ENCODE measurements at places on chromosomes 13 and 19.

GRCh38 chr13:44840131-44840530 is 149.1 kb downstream of the NUFIP1 start:
- DNase-seq: no peak

GRCh38 chr19:38213911-38214625 is 10.0 kb downstream of the DPF1 start:
- no peak for DNase-seq

- DNase-seq: no peak
Measured at GRCh38 chr19:45920458-45920857, 5.9 kb upstream of the NANOS2 start.

DNA sequence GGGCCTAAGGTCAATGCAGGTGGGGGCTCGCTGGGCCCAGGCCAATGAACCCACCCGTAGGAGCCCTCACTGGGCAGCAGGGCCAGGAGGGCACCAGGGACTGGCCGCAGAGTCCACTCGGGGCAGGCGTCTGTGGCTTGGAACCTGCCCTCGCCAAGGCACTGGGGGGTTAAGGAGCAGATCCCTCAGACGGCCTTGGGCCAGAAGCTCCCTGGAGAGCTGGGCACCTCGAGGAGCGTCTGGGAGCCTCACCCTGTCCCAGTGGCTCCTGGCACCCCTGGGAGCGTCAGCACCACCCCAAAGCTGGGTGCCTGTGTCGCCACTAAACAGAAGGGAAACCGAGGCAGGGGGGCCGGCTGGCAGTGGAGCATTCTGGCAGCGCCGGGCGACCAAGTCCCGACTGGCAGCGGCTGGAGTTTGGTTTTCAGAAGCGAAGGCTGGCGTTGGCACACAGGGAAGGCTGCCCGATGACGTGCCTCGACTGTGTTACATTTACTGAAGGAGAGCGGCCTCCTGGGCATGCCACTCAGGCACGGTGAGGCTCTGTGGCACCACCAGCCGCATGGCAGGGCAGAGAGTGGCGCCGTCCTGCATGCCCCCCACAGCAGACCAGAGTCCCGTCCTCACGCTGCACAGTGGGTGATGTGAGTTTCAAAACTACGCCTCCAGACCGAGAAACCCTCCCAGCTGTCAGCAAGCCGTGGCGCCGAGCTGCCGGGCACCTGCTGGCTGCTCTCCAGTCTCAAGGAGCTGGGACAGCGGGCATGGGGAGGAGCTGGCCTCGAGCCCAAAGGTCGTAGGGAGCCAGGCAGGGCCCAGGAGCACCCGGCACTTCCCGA is 9.2 kb upstream of the MEX3D start:
- DNase-seq: no peak

- no peak for DNase-seq
Measured at GRCh38 chr19:2457394-2458037, 757 bp upstream of the LMNB2 start.

DNA sequence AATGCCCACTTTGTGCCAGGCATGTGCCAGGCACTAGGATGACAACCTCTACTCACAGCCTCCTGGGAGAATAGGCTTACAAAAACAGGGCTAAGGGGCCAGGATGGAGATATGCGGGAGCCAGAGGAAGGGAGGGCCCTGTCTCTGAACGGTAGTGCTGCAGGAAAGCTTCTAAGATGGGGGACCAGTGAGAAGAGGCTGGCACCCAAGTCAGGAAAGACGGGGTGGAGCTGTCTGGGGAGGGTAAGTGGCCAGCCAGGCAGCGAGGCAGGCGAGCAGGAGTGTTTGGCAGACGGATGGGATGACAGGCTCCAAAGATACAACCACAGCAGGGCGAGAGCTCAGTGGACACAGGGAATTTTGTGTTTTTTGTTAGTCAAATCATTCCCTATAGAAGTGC is 44.7 kb upstream of the GPI start:
- peak; percentile 45 for DNase-seq

- DNase-seq: peak; percentile 84
Measured at GRCh38 chr19:16382775-16383543, 58.3 kb downstream of the KLF2 start.

GRCh38 chr13:78655906-78656305 is 3.0 kb downstream of the OBI1 start:
- DNase-seq: no peak

GRCh38 chr13:95226476-95226875 is 74.8 kb downstream of the ABCC4 start:
- no peak for DNase-seq

- no peak for DNase-seq
Measured at GRCh38 chr13:25429466-25429865, 57.7 kb downstream of the ATP8A2 start.

DNA sequence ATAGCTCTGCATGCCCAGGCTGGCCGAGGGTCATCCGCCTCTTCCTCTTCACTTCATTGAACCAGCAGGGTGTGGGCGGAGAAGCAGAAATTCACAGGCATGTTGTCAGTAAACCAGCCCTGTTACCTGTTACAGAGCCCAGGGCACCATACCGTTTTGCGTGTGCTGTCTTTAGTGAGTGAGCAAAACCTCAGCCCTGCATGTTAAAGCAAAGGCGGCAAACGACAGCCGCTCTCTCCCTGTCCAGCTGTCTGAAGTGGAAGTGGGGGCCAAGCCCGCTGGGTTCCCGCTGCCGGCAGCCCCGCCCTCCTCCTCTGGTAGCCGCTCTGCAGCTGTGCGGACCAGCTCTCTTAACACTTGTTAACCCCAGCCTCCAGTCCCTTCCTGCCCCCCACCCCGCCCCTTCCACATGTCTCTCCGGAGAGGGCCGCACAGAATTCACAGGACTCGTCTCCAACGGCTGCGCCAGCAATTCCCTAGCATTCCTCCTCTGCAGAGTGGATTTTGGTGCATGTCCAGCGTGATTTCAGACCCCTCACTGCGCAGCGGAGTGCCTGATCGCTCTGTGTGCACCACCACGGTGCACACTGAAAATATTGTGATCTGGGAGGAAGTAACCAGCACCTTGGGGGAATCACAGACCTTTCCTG is 12.7 kb downstream of the KLHL26 start:
- peak; percentile 31 for DNase-seq

DNA sequence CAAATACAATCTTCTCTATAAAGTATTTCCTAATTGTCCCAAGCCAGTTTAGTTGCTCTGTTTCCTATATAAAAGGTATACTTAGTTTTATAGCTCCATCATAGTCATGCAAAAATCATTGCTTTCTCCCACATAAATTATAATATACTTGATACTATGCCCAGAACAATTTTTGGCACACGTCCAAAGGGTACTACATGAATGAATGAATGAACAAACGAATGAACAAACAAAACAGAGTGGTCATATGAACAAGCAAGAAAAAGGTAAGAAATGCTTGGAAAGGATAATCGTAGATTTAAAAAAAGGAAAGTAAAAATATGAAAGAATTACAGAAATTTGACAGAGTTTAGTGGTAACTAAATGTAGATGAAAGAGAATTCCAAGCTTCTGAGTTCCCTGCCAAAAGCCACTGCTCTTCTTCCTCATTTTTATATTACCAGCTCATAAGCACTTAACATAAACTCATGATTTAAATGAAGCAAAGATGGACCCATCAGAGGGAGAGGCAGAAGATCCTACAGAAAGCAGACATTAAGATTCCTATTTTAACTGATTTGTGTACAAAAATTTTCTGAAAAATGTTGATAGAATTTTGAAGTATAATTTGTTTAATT is 123.2 kb downstream of the ENOX1 start:
- DNase-seq: no peak

DNA sequence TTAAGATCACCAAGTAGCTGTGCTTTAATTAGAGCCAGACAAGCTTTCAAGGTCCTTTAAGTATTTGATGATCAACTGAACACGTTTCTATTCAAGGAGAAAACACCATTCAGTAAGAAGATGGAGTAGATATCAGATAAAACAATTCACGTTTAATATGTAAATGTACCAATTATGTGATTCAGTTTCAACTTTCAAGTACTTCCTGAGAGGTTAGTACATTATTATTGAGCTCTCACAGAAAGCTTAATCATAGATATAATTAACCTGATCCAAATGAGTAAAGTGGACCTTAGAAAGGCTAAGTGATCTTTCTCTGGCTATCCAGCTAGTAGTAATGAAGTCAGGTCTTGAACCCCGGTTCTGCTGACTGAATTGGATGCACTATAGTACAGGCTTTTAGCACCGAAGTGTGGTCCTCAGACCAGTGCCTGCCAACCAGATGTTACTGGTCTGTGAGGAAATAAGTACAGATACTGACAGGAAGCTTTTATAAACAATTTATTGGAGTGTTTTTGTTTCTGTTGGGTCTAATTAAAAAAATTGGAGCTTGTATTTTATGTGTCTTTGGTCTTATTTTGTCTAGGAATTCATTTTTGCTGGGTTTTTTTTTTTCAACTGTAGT is 10.2 kb downstream of the CLN5 start:
- DNase-seq: no peak

DNA sequence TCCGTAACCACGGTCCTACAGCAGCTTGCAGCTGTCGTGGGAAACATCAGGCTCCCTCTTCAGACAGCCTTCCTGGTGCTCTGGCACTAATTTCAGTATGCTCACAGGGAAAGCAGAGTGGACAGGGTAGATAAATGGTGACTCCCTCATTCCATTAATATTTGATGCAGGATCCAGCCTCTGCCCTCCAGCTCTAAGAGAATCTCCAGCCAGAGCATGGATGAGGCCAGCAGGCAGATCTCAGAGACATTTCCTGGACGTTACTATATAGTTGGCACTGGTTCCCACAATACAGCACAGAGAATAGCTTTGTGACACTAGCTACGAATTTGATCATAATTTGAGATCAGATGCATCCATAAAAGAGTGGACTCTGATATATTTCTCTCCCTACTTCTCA is 341.4 kb downstream of the LIG4 start:
- DNase-seq: no peak

DNA sequence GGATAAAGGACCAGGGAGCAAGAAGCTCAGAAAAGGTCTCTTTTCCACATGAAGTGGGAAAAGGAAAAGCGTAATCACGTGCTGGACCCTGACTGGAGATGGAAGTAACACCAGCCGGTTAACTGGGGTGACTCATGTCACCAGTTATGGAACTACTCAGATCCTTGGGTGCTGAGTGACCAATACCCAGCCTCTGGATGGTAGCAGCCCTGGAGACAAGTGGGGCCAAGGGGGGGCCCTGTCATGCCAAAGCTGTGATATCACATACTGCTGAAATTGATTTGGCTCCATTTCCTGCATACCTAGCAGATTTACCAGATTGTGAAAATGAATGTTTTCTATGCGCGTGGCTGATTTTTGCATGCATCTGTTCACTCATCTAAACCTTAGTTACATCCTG is 158.9 kb downstream of the ZIC5 start:
- no peak for DNase-seq

GRCh38 chr13:41032691-41033376 is 13.7 kb upstream of the ELF1 start:
- no peak for DNase-seq

GRCh38 chr13:55219538-55219937 is 1921.2 kb upstream of the PRR20A start:
- DNase-seq: no peak

DNA sequence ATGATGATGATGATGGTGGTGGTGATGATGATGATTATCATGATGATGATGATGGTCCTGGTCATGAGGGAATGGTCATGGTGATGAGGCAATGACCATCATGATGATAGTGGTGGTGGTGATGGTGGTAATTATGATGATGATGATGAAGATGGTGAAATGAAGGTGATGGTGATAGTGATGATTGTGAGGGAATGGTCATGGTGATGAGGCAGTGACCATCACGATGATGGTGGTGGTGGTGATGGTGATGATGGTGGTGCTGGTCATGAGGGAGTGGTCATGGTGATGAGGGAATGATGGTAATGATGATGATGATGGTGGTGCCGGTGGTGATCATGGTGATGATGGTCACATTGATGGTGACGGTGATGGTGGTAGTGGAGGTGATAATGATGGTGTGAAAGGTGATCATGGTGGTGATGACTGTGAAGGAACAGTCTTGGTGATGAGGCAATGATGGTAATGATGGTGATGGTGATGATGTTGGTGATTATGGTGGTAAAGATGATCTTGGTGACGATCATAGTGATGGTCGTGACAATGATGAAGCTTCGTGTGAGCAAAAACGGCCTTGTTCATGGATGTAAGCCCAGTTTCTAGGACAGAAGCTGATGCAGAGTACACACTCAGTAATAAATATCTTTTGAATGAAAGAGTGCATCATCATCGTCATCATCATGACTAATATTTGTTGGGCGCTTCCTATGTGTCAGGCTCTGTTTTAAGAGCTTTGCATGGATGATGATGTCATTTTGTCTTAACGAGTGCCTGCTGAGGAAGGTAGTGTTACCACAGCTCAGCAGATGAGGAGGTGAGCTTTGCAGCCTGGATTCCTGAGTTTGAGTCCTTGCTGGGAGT is 17.3 kb downstream of the SBK2 start:
- no peak for DNase-seq

DNA sequence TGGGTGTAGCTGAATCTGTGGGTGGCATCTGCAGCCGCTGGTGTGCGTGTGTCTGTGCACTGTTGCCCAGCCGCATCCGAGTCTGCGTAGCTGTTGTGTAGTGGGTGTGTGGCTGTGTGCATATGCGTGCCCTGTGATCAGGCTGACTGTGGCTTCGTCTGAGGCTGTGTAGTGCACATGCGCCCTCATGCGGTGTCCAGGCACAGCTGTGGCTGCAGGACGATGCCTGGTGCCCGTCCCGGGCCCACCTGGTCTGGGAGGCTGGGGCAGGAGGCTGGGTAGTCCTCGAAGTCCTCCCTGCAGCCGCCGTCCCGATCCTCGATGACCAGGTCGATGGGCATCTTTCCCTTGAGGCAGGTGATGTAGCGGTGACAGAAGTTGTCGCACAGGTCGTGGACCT is 4.9 kb downstream of the MEIS3 start:
- DNase-seq: no peak

- DNase-seq: no peak
Measured at GRCh38 chr13:82010780-82011179, 1669.9 kb upstream of the SPRY2 start.

GRCh38 chr13:79128158-79128557 is 277.9 kb downstream of the RBM26 start:
- no peak for DNase-seq

DNA sequence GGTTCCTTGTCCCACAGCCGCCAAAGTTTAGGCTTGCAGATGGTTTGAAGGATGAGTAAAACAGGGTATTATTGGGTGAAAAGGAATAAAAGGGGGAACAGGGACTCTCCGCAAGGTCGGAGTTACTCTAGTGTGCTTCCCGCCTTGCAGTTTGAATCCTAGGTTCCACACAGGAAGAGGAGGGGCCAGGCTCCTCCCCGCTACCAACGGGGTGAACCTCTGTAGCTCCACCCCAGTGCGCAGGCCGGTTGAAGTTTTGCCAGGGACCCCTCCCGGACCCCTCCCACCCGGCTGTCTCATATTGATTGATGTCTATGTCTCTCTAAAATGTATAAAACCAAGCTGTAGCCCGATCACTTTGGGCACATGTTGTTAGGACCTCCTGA is 11.6 kb upstream of the GTF2F2 start:
- no peak for DNase-seq

- no peak for DNase-seq
Measured at GRCh38 chr19:23983406-23983805, 68.7 kb downstream of the ZNF726 start.

GRCh38 chr19:16420336-16420676 is 51.5 kb downstream of the EPS15L1 start:
- no peak for DNase-seq
